ENCODE measurements at places on chromosomes 12 and 14.

DNA sequence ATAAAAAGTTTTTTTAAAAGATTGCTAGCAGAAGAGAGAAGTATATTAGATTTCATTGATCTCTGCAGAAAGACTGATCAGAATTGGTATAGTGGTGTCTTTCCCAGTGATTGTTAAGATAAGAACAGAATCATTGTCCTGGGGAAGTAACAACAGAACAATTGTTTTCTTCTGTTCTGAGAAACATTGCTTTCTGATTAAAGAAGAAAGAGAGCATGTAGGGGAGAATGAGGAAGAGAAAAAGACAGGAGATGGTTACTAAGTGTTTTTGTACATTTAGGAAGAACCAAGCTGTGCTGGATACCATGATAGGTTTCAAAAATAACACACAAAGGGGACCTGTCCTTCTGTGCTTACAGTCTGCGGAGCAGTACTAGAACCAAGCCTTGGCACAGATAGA is 5.0 kb downstream of the USP30 start:
- DNase-seq: no peak

DNA sequence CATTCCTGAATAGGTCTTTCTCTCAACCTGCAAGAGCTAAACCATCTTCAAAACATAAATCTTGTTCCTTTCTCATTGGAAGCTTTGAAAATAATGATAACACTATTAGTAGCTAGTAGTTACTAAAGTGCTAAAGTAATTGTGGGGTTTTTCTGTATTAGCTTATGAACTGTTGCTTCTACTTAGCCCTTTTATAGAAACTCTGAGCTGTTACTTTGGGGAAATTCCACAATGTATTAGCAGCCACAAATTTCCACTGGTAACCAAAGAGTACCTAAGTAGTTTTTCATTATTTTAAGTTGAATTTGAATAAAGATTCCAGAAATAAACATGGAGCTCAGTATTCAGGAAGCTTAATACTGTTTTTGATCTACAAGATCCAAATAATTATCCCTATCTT is 6.4 kb upstream of the MAPK1IP1L start:
- DNase-seq: no peak

DNA sequence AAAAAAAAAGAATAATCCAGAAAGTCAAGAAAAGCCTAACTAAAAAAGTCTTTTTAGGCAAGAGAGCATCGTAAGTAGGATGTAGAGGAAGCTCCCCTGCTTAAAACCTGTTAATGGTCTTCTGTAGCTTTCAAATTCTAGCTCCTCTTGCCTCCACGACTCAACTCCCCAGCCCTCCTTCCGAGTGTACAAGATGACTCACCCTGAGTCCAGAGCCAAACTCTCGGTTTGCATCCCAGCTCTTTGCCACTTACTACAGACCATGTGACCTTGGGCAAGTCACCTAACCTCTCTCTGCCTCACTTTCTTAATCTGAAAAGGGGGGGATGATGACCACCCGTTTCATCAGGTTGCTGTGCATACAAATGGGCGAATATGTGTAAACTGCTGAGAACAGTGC is 460.4 kb downstream of the DPF3 start:
- DNase-seq: no peak

DNA sequence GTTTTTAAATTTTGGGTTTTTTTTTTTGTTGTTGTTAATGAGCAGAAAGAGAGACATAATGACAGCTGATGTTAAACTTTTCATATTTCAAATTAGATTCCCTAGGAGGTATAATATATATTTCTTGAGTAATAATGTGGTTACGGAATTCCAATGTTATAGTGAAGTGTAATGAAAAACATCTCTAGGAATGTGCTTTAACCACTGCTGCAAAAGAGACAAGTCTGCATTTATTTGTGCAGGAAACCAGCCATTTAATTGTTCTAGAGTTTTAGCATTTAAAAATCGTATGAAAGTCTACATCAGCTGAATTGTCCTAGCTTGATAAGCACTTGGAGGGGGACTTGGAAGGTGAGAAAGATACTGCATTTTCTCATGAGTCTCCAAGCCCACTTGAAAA is 14.3 kb downstream of the SERPINA10 start:
- DNase-seq: no peak

DNA sequence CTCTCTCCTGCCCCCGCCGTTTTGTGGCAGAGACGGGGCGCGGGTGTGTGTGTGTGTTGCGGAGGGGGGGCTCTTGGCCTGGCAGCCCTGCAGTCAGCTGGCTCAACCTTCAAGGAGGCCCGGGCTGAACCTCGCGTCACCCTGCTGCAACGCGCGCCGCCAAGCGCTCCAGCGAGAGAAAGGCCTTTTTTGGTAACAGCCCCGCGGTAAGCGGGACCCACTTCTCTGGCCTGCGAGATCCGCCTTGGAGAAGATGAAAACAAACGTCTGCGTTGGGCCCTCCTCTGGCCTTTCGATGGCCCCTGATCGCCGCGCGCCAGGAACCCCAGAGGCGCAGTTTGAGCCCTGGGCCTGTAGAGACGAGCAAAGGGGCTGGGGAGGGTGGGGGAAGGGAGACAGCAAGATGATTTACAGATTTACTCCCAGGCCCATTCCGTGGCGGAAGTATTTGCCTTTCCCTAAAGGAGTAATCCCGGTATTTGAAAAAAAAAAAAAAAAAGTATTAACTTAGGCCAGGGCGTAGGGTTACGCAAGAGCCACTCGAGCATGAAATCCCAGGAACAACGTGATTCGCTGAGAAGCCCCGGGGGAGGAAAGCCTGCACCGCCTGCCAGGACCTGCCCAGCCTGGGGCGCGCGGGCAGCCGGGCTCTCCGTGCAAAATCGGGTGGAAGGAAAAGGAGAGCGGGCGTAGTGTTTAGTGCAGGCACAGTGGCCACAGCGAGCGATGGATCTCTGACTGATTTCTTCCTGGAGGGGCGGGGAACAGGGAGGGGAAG is 4.5 kb upstream of the IRF2BPL start:
- DNase-seq: peak; percentile 70

GRCh38 chr12:75868501-75868900 is 163.1 kb downstream of the PHLDA1 start:
- DNase-seq: no peak

GRCh38 chr12:18849761-18850160 is 111.8 kb downstream of the CAPZA3 start:
- no peak for DNase-seq

- no peak for DNase-seq
Measured at GRCh38 chr14:102573591-102574046, 18.8 kb upstream of the RCOR1 start.

- no peak for DNase-seq
Measured at GRCh38 chr14:44030831-44031383, 476.2 kb downstream of the FSCB start.

GRCh38 chr14:101004954-101005353 is 101.4 kb upstream of the RTL1 start:
- DNase-seq: no peak

- no peak for DNase-seq
Measured at GRCh38 chr12:2768224-2768961, 26.4 kb upstream of the FKBP4 start.

- no peak for DNase-seq
Measured at GRCh38 chr14:31286456-31287293, 79.1 kb upstream of the HECTD1 start.

- DNase-seq: no peak
Measured at GRCh38 chr14:94329857-94330256, 6.7 kb upstream of the SERPINA6 start.

DNA sequence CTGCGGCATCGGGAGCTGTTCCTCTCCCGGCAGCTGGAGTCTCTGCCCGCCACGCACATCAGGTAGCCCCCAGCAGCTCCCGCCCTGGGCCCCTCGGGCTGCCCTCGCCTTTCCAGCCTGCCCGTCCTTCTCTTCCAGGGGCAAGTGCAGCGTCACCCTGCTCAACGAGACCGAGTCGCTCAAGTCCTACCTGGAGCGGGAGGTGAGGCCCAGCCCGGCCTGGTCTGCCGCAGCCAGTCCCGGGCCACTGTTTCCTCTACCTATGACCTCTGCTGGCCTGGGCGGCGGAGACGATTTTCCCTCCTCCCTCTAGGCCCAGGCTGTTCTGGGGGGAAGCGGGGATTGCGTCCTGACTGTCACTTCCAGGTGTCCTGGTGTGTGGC is 24.5 kb upstream of the CRIP2 start:
- no peak for DNase-seq

- DNase-seq: peak; percentile 6
Measured at GRCh38 chr14:106622200-106622745, 1095.9 kb downstream of the TMEM121 start.

GRCh38 chr12:116150001-116150400 is 127.5 kb downstream of the MED13L start:
- no peak for DNase-seq

- DNase-seq: no peak
Measured at GRCh38 chr14:81313775-81314429, 86.2 kb downstream of the STON2 start.

DNA sequence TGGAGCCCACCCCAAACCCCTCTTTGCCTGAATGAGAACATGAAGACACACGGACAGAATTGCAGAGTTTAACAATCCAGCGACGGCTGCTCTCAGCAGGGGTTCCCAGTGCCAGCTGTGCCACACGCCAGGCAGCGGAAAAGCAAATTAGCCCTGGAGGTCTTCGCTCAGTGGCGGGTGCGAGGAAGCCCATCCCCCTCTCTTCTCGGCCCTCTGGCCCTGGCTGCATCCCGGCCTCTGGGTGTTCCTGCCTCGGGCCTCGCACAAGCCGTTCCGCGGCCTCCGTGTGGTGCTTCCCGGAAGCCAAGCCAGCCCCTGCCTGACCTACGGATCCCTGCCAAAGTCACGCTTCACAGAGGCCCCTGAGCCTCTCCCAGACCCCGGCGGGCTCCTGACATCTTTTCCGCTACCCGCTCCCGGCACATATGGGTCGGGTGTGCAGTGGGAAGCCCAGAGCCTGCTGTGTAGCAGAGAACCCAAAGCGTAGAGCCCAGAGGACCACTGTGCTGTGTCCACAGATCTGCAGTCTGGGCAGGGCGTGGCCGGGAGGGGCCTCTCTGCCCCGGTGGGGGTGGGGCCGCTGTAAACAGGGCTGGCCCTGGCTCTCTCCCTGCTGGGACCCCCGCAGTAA is 70.7 kb upstream of the GALNT9 start:
- no peak for DNase-seq

DNA sequence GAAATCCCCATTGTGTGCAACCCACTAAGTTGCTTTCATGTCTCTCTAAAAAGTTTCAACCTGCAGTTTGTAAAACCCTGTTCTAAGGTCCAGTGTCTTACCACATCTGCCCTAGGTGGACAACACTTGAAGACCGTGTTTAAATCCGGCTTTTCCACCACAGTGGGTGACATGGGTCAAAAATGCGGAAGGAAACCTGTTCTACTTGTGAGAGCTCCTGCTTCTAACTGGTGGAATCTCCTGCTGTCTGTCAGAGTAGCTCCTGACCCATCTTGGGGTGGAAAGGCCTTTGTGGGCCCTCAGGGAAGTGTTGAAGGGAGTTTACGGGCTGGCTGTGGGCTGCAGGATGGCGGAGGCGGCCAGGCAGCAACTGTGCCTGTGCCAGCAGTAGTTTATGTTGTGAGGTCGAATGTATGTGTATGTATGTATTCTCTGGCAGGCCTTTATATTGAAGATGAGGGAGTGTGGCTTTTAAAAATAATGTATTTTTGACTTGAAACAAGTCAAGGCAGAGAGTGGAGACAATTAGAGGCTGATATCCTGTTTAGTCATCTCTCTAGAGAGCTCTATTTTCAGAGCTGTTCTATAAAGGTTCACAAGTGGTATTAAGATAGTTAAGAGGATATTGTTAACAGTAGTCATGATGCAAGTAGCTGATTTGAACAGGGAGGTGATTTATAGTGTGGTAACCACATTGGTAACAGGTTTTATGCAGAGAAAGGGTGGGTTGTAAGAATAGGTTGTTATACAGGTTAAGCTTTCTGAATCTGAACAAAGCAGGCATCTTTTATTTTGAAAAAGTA is 67.0 kb downstream of the PRKCH start:
- no peak for DNase-seq

DNA sequence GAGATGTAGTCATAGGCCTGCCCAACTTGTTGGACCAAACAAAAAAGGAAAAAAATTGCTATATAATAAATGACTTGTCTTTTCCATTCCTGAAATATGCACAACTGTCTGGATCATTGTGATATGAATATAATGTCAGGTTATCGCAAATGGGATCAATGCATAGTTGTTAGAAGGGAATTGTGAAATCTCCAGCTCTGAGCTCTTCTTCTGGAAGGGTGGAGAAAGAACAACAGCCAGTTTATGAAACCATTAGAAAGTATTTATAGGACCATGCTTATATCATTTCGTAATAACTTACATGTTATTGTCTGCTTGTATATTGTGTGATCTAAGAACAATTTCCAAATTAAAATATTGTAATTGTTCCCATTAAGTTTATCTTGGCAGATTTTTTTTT is 35.7 kb upstream of the HIF1A start:
- DNase-seq: no peak

GRCh38 chr14:92198804-92199203 is 77.0 kb downstream of the CPSF2 start:
- DNase-seq: no peak

DNA sequence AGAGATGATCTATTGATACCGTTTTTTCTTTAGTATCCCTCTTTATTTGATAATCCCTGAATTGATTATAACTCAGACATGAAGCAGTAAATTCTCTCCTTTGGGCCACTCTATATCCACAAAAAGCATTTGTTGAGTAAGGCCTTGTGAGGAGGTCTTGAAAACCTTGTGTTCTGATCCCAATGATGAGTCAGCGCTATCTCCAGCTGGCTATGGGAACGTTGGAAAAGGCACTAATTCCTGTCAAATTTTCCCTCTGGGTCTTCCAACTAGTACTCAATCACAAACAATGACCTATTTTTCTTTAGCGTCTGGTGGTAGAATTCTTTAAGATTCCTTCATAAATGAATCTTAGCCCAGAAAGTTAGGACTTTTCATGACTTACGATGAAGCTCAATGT is 168.4 kb upstream of the LRIG3 start:
- no peak for DNase-seq

GRCh38 chr14:79342942-79343341 is 868.4 kb downstream of the DIO2 start:
- no peak for DNase-seq

- DNase-seq: peak; percentile 71
Measured at GRCh38 chr14:64760146-64760755, 56.0 kb downstream of the PLEKHG3 start.

GRCh38 chr14:58978343-58978742 is 210.1 kb upstream of the DAAM1 start:
- DNase-seq: no peak

DNA sequence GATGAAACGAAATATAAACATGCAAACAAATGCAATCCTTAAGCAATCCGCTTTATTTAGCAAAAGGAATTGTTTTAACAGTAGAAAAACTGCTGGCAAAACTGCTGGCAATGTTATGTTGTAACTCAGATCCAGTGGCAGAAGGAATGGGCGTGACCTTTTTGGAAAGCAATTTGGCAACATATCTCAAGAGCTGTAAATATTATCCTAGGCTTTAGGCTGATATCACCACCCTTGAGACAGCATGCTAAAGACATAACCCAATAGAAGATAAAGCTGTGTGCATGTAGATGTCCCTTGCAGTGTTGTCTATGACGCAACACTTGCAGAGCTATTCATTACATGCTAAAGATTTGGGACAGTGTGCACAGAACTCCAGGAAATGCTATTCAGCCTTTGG is 138.5 kb downstream of the DICER1 start:
- DNase-seq: no peak

- DNase-seq: peak; percentile 87
Measured at GRCh38 chr14:60091550-60092525, at the start of gene PCNX4. Gene PCNX4 (plus strand): TSS chr14:60091923. CDS start chr14:60107639, 15,716 bp downstream.

GRCh38 chr12:10753059-10753458 is 29.9 kb upstream of the YBX3 start:
- no peak for DNase-seq

- DNase-seq: no peak
Measured at GRCh38 chr12:53975064-53975471, 314 bp upstream of the HOTAIR start.

GRCh38 chr12:82723093-82723492 is 36.4 kb downstream of the TMTC2 start:
- DNase-seq: no peak
